ENCODE measurements at places on chromosomes 5 and 9. TPM values are rescaled to one million over a fixed set of nuclear protein-coding genes. Genes with fewer than 3 reads are reported as not detected.
A peak's percentile ranks its signal among the peaks of the same experiment; 100 is the strongest.

DNA sequence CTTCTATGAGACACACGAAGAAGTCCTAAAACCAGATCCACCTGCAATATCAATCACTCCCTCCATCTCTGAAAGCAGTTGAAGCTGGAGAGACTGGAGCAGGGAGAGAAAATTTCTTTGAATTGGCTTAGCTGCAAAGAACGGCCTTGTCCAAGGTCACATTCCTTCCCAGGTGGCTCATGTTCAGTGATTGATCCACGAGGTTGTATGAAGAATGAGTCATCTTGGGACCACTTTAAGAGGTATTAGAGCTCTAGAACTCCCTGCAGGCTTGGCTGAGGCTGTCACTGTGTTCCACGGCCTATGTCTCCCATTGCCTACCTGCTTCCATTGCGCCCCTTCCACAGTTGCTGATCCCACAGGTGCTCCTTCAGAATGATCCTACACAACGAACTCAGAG lies 68.2 kb downstream of the HMHB1 start:
- no peak for DNase-seq

DNA sequence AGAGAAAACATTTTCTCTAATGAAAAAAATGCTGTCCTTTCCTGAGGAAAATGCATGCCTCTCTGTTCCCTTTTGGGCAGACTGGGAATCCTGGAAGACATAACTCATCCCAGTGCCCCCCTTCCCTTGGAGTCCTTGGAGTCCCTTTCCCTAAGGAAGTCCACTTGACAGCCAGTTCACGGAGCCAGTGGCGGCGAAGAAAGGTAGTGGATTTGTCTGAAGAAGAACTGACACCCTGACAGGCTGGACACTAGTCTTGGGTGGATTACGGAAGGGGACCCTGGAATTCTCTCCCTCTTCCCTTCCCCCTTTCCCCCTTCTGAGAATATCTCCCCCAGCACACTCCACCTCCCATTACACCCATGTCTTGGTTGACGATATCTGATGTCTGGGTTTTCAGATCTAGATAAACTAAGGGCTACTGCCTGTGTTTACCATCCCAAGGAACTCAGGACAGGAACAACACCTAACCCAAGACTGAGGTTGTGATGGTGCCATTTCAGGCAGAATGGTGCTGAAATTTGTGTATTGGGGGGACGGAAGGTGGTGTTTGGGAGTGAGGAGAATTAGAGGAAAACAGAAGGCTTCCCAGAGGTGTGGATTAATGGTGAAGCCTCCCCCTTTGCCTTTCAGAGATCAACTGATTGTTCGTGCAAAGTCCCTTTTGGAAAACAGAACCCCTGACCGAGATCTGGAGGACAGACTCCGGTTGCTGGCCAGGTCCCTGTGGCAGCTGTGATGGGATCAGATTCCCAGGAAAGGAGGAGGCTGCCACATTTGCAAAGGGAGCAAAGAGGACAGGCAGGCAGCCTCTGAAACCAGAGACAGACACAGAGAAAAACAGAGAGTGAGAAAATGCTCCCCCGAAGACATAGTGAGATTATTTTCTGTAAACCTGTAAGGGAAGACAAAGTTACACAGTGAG lies 704 bp downstream of the SPARC start:
- DNase-seq: no peak

GRCh38 chr5:10111571-10111970 lies 138.1 kb downstream of the ATPSCKMT start:
- peak; percentile 11 for DNase-seq

DNA sequence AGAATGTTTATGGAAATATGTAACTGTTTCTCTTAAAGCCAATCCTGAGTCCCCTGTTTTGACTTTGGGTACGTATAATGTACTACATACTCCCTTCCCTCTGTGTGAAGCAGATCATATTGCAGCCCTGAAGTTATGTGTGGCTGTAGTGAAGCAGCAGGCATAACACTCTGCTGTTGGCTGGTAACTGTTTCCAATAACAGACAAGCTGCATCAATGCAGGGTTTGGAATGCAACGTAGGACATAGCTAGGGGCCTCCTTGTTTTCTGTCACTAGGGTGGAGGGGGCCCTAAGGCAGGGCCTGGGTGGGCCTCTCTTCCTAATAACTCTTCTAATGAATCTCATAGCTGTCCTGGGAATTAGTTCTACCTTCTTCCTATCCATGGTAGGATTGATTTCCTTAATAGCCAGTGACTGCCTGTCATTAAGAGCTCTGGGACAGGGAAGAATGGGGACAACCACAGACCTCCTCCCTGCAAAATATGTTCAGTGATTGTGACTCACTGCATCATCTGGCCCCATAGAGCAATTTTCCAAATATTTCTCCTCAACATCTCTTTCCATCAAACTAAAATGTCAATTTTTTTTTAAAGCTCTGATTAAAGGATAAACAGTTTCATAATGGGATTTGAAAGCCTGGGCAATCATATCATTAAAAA lies 129.6 kb upstream of the HMHB1 start:
- DNase-seq: no peak

DNA sequence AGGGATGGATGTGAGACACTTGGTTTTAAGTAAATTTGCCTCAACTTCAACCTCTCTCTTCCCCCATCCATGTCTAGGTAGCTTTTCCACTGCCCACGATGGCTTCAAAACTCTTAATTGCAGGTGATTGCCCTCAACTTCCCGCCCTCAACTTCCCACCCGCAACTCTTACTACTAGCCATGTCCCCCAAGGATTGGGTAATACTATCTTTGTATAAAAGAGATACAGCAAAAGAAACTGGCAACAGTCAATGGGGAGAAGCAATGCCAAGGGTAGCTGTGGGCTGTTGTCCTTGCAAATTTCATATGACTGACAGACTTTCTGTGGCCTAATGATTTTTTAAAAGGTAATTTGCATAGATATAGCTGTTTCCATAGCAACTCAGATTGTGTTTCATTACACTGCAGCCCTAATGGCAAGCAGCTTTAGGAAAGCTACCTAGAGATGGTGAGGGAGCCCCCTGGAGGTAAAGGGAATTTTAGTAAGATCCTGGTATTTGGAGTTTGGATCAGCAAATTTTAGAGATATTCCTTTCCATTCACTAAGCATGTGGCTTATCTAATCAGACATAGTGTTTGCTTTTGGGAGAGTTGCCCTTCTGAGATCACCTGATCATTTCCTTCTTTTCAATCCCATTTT lies 421.5 kb upstream of the DAP start:
- DNase-seq: no peak

DNA sequence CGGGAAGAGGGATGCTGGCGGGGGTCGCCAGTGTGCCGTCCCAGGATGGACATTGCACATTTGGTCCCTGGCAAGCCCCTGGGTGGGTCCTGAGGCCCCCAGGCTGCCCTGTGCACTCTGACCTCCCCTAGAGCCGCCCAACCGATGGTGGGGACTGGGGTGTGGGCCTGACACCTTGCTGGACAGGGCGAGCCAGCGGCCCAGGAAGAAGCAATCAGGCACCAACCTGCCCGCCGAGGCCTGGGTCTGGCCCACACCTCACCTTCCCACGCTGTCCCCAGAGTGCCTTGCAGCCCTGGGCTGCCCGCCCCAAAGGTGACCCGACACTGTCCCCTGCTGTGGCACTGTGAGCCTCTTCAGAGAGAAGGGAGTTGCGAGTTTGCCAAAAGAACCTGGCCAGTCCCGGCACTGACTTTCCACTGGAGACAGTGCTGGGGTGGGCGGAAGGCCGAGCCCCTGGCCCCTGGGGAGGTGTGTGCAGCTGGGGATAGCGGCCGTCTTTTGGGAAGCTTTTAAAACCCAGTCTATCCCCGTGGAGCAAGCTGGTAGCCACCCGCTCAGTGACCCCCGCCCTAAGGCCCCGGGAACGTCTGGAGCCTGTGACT lies 12.0 kb upstream of the NRARP start:
- no peak for DNase-seq

The CFAP77 gene
- not detected for total RNA-seq

DNA sequence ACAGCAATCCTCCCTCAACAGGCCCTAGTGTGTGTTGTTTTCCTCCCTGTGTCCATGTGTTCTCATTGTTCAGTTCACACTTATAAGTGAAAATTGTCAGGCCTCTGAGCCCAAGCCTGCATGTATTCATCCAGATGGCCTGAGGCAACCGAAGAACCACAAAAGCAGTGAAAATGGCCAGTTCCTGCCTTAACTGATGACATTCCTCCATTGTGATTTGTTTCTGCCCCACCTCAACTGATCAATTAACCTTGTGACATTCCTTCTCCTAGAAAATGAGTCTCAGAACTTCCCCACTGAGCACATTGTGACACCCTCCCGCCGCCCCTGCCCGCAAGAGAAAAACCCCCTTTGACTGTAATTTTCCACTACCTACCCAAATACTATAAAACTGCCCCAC lies 17.4 kb upstream of the TRPC7 start:
- no peak for DNase-seq

The ZNF782 gene
- 5.1 TPM for total RNA-seq

GRCh38 chr5:103785569-103785968 lies 223.0 kb upstream of the NUDT12 start:
- DNase-seq: no peak

- no peak for DNase-seq
Measured at GRCh38 chr9:129567329-129567728, 53.6 kb downstream of the C9orf50 start.

The NME5 gene
- 4.6 TPM for total RNA-seq

- DNase-seq: no peak
Measured at GRCh38 chr5:9834871-9835770, 205.0 kb upstream of the TAS2R1 start.

DNA sequence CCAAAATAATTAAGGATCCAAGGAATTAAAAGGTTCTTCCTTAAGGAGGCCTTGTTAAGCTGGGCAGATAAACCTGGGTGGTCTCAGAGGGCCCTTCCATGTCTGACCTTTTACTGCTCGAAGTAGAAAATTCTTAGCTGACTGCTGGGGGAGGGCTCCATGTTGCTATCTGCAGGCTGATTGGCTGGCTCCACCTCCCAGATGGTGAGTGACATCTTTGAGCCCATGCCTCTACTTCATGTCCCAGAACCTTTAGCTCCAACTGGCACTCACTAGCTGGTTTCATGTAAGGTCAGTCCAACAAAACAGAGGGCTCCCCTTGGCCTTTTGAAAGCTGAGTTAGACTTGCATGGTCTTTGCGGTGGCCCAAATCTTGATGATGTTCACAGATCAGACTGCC lies 188.2 kb downstream of the PAX5 start:
- DNase-seq: no peak

The MLANA gene
- not detected for total RNA-seq

GRCh38 chr9:134188386-134189144 lies 24.2 kb upstream of the RNU6ATAC start:
- DNase-seq: no peak

DNA sequence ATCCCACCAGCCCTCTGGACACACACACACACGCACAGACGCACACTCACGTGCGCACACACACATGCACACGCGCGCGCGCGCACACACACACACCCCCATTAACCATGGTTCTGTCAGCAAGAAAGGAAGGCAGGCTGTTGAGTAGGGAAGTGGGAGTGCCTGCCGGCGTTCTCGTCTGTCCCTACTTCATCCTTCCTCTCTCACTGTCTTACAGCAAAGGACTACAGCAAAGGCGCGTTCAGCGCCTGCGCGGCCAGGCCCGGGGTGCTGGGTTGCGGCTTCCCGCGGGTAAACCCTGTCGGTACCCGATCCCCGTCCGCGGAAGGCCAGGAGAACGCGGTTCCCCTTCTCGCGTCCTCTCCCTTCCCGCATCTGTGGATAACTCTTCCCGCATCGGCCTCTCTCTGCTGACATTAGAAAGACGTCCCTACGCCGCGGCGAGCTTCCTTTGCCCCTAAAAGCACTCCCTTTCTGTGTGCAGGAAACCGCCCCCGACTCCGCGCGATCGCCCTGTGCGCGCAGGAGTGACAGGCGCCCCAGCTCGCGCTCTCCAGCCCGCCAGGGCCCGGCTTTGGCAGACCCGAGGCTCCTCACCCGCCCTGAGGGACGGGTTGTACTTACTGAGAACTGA lies 219.2 kb downstream of the AGTPBP1 start:
- DNase-seq: peak; percentile 17

The SCGB3A2 gene
- total RNA-seq: not detected

The HEMGN gene
- not detected for total RNA-seq

GRCh38 chr9:8605096-8605495 lies 805.5 kb upstream of the DMAC1 start:
- DNase-seq: no peak

- no peak for DNase-seq
Measured at GRCh38 chr5:1788200-1788599, 11.4 kb downstream of the MRPL36 start.

DNA sequence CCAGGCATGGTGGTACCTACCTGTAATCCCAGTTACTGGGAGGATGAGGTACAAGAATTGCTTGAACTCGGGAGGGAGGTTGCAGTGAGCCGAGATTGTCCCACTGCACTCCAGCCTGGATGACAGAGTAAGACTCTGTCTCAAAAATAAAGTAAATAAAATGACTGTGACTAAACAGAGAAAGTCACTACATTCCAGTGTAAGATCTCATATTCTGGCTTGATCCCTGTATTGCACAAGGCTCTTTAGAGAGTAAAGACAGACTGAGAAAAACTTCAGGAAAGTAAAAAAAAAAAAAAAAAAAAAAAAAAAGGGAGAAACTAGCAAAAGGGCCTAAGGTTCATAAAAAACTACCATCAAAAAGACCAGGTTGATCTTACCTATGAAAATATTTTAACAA lies 106.6 kb upstream of the PJA2 start:
- no peak for DNase-seq

GRCh38 chr5:74402553-74402952 lies 238.0 kb downstream of the ENC1 start:
- DNase-seq: no peak

The BAAT gene
- 0.14 TPM for total RNA-seq

DNA sequence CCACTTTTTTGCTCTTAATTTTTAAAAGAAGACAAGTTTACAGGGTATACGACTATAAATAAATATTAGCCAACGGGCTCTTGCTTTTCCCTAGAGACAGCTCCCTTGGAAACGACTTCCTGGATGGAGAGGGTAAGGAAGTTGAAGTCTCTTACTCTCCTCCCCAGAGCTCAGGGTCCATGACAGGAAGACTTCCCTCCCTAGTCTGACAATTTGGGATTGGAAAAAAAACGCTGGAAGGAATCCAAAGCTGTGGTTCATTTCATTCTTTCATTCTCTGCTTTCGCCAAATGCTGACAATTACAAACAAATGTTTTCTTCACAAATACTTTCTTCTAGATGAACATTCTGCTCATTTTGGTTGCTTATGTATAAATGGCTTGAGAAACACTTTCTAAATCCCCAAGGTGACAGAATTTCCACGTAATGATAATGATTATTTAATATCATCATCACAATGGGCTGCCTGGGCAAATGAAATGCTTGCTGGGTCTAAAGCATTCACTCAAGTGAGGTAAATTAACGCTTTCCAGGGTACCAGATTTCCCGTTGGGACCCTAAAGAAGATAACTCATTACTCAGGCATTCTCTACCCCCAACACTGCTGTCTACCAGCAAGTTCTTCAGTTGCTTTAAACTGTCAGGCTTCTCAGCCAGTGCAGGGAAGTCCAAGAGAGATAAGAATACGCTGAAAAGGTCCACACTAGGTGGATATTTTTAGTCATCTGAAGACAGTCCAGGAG lies 139.8 kb upstream of the SLC30A5 start:
- DNase-seq: no peak

- no peak for DNase-seq
Measured at GRCh38 chr5:83750749-83751148, 30.1 kb upstream of the HAPLN1 start.
